Stimulated activated CD8-positive, alpha-beta memory T cell treated with anti-CD3 and anti-CD28 coated beads, Interleukin-4, amount 100 ng/mL, for 48 hours (primary cell): ENCODE measurements at places on chromosomes 6 and 20.

DNA sequence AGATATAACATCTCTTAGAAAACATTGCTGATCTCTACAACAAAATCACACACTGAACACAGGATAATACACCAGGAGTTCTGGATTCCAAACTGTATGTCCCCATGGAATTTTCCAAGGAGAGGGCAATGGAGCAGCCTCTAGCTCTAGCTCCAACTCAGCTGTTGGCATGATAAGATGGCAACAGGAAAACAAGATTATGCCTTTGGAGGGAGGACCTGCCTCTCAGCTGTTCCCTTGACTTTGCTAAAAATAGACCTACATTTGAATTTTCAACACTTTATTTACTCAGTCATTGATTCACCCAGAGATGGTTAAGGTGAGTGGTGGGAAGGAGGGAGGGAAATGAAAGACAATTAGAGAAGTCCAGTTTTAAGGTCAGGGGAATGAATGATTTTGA lies 246.7 kb downstream of the ALDH8A1 start:
- no peak for DNase-seq

DNA sequence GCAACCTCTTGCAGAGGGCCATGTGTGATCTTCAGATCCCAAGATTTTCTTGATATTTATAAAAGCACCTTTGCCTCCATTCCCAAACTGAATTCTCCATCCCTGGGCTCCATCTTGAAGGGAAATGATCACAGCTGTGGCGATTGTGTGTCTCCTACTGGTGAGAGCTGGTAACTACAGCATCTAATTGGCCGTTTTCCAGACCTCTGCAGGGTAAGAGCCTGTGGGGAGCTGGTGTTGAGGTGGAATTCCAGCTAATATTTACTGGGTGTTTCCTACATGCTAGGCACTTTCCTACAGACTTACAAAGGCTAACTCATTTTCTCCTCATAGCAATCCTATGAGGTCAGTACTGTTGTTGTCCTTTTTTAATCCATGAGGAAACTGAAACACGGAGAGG lies 59.2 kb upstream of the FNDC1 start:
- DNase-seq, result peak; percentile 59

DNA sequence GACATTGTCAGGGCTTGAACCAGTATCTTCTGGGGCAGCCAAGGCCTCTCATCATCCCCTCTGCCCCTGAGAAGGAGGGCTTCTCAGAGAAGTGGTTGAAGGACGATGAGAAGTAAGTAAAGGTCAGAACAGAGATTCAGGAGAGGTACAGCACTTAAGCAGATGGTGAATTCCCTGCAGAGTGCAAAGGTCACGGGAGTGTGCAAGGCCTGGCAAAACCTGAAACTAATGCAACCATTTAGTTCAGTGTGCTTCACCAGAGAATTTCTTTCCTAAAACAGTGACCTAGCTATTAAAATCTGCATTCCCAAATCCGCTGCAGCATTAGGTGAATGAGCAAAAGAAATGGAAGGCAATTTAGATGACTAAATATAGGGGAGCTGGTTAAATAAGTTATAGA lies 58.4 kb downstream of the TRERF1 start:
- peak; percentile 21 for DNase-seq

DNA sequence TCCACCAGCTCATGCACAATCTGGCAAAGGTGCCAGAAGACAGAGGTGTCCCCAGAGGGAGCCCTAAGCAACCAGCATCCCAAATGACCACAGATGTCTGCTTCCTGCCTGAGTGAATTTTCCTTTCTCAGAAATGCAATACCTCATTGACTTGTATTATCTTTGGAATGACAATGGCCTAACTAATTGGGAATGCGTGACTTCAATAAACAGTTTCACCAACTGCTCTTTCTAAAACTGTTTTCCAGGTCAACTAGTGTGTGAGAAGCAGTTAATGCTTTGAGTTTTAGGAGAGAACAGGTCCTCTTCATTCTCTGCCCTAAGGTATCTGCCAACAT lies 108.9 kb upstream of the SNX9 start:
- no peak for DNase-seq

DNA sequence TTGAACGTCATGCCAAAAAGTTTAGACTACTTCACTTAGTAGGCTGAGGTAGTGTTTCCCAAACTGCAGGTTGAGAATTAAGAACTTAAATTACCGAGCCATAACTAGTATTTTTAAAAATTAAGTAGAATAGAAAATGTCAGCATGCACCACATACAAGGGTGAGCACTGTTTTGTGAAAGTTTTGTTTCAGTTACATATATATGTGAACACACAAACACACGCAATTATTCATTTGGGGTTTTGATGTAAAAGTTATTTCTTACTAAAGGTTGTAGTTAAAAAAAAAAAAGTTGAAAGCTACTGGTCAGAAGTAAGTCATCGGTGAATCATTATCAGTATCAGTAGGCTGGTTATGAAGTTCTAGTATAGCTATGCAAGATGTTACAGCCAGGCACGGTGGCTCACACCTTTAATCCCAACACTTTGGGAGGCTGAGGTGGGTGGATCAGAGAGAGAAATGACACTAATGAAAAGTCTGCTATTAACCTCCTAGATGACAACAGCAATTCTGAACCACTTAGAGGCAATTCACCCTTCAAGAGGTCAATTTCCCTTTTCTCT lies 24.1 kb downstream of the FASTKD5 start:
- DNase-seq, result no peak

- DNase-seq, result no peak
Observed at GRCh38 chr20:50415021-50415515, 95.1 kb upstream of the PTPN1 start.

GRCh38 chr20:13333793-13334192 lies 112.7 kb downstream of the ISM1 start:
- no peak for DNase-seq

- DNase-seq, result no peak
Observed at GRCh38 chr20:55774628-55775027, 230.7 kb downstream of the CBLN4 start.
